ENCODE measurements at places on chromosomes 12 and 14.

DNA sequence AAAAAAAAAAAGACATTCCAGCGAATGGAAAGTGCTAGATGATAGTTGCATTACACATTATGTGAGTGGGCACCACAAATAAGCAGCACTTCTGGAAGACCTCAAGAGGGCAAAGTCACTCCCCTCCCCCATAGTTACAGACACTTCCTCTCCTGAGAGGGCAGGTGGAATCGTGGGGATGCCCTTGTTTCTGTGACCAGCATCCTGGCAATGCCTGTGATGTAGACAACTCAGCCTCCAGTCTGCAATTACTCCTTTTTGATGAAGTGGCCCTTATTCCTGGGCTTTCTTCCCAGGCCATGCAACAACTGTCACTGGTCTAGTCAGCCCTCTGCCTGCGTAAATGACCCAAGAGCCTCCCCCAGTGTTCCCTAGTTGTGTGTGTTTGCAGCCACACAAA lies 104.8 kb downstream of the VRK1 start:
- H3K27me3 ChIP-seq, result no peaks in the 10 kb centered on the region

GRCh38 chr12:121505513-121505912 lies 75.3 kb downstream of the KDM2B start:
- H3K27ac ChIP-seq, result no peak overlapping the region
- H3K27me3 ChIP-seq, result no peaks in the 10 kb centered on the region
- H3K4me3 ChIP-seq, result no peak overlapping the region
- no peaks in the 10 kb centered on the region for H3K36me3 ChIP-seq
- DNase-seq, result no peak

- peak; percentile 70 for DNase-seq
- peak within 1 kb of the TSS; percentile 93 for H3K27ac ChIP-seq
- peak within 1 kb of the TSS; percentile 84 for H3K4me3 ChIP-seq
Observed at GRCh38 chr12:57772429-57773322, at the start of gene EEF1AKMT3. Gene EEF1AKMT3, plus strand, starts transcription at chr12:57772614. Its CDS starts 111 bp downstream, at chr12:57772725.

DNA sequence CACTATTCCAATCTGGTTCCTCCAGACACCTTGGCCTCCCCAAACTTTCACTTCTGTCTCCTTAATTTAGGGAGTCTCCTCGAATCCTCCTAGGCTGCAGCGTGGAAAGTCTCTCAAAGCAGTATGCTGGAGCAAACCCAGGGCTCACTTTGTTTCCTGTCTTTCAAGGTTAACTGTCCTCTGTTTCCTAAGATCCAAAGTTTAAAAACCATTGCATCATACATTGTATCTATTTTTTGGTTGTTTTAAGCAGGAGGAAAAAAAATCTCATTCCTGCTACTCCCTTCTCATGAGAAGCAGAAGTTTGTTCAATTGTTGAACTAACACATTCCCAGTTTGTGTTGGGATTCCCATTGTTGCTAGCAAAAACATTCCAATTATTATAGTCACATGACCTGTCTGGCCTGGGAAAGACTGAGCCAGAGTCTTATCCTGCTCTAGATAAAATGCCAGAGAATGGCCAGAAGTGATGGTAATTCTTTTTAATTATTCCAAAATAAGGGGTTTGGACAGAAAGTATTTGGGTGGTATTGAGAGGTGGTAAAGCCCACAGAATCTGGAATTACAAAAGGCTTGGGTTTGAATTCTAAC lies 67.3 kb downstream of the HSPB8 start:
- H3K4me3 ChIP-seq, result no peak overlapping the region
- peaks cover 26% of the 10 kb centered on the region for H3K27me3 ChIP-seq
- H3K36me3 ChIP-seq, result no peaks in the 10 kb centered on the region
- H3K4me1 ChIP-seq, result no peaks in the 10 kb centered on the region
- no peak overlapping the region for H3K27ac ChIP-seq
- no peak for DNase-seq

DNA sequence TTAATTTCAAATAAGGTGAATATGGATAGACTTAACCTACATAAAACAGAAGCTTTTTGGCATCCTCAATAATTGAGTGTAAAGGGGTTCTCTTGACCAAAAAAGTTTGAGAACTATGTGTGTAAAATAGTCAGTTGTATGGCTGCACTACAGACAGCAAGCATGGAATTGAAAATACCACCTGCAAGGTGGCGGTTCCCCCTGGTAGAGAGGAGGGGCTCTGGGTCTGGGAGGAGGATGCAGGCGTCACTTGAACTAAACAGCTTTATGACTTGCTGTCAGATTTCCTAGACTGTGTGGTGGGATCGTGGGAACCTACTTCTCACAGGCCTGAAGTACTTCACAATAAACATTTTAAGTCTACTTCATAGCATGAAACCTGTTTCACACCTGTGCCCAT lies 6.3 kb downstream of the EVL start:
- DNase-seq, result no peak
- H3K4me3 ChIP-seq, result no peak overlapping the region
- no peaks in the 10 kb centered on the region for H3K36me3 ChIP-seq
- peaks cover 16% of the 10 kb centered on the region for H3K4me1 ChIP-seq

DNA sequence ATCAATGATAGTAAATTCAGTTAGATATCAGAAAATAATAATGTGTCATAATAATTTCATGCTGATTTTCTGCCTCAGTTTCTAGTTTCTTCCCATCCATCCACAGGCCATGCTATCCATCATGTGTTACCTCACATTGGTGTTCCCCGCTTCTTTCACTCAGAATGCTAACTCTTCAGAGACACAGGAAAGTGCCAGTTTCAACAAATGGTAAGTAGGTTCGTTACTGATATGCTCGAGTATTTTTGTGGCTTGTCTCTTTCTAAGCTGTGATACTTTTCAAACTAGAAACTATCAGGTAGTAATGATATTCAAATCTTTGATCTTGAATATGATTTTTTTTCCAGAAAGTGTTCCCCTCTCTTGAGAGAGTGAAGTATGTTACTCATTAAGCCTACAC lies 1.5 kb downstream of the KLRB1 start:
- no peak overlapping the region for H3K27ac ChIP-seq
- no peak overlapping the region for H3K4me3 ChIP-seq
- H3K27me3 ChIP-seq, result peaks cover 4% of the 10 kb centered on the region
- no peaks in the 10 kb centered on the region for H3K4me1 ChIP-seq

DNA sequence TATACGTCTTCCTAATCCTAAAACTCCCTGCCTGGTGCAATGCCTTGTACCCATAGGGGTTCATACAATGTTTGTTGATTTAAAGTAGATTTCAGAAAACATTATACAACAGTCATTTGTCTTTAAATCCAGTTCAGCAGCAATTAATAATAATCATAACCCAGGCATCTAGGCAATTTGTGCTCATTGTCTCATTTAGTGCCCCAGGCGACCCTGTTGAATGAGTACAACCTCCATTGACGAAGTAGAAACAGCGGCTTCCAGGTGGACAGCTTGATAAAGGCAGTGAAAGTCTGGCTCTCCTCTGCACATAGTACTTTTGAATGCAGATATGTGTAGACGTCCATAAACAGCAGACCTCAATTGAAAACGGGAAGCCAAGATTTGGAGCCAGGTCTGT lies 82.9 kb upstream of the CPM start:
- no peaks in the 10 kb centered on the region for H3K27me3 ChIP-seq
- H3K4me1 ChIP-seq, result no peaks in the 10 kb centered on the region
- no peaks in the 10 kb centered on the region for H3K36me3 ChIP-seq
- no peak for DNase-seq
- no peak overlapping the region for H3K4me3 ChIP-seq

DNA sequence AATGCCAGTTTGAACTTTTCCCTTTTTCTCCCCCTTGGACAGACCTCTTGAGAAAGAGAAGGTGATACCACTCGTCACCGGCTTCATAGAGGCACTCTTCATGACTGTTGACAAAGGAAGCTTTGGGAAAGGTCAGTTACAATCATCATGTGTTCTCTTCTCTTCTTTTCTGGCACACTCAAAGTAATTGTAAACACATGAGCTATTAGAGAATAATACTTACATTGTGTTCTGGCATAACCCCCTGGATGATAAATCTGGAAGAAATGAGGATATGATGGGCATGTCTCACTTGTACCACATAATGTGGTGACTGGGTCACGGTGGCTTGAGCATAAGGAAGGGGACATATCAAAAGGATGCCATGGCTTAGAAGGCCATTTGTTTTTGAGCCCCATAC lies 20.0 kb downstream of the UTP20 start:
- H3K36me3 ChIP-seq, result peaks cover 49% of the 10 kb centered on the region
- H3K4me3 ChIP-seq, result peak overlapping the region; percentile 20
- peaks cover 32% of the 10 kb centered on the region for H3K4me1 ChIP-seq
- peak; percentile 49 for DNase-seq
- peak overlapping the region; percentile 76 for H3K27ac ChIP-seq

- DNase-seq, result no peak
- H3K4me3 ChIP-seq, result no peak overlapping the region
- no peaks in the 10 kb centered on the region for H3K36me3 ChIP-seq
- H3K4me1 ChIP-seq, result peaks cover 7% of the 10 kb centered on the region
Observed at GRCh38 chr14:88837495-88837894, 13.0 kb downstream of the TTC8 start.

DNA sequence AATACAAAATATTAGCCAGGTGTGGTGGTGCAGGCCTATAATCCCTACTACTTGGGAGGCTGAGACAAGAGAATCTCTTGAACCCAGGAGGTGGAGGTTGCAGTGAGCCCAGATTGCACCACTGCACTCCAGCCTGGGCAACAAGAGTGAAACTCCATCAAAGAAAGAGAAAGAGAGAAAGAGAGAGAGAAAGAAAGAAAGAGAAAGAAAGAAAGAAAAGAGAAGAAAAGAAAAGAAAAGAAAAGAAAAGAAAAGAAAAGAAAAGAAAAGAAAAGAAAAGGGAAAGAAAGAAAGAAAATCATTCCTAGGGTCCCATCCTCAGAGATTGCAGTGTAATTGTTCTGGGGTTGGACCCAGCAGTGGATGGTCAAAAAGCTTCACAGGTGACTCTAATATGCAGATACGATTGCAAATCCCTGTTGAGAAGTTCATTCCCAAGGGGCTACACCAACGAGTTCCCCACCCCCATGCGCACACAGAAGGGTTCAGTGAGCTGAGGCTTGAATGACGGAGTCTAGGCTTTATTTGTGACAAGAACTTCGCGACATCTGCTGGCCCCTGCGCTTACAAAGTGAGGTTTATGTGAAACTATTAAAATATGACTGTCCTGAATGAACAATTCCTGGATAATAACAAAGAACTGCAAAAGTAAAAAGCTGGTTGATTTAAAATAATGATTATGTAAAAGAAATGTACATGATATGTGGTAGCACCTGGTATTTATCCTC lies 17.4 kb upstream of the RNASE12 start:
- H3K27me3 ChIP-seq, result no peaks in the 10 kb centered on the region
- H3K4me1 ChIP-seq, result no peaks in the 10 kb centered on the region
- no peak for DNase-seq
- H3K4me3 ChIP-seq, result no peak overlapping the region
- no peak overlapping the region for H3K27ac ChIP-seq

GRCh38 chr14:94571395-94571794 lies 9.8 kb upstream of the SERPINA5 start:
- no peak for DNase-seq
- no peaks in the 10 kb centered on the region for H3K36me3 ChIP-seq
- H3K4me3 ChIP-seq, result no peak overlapping the region
- no peaks in the 10 kb centered on the region for H3K27me3 ChIP-seq
- peaks cover 15% of the 10 kb centered on the region for H3K4me1 ChIP-seq
- H3K27ac ChIP-seq, result no peak overlapping the region

GRCh38 chr12:62722971-62723680 lies 211.8 kb downstream of the PPM1H start:
- H3K27me3 ChIP-seq, result no peaks in the 10 kb centered on the region
- peaks cover 7% of the 10 kb centered on the region for H3K36me3 ChIP-seq
- no peak for DNase-seq
- H3K27ac ChIP-seq, result peak overlapping the region; percentile 81
- H3K4me3 ChIP-seq, result no peak overlapping the region
- H3K4me1 ChIP-seq, result peaks cover 57% of the 10 kb centered on the region

Data from Calu3 (cell line).